Iris pigment epithelial cell (primary cell): ENCODE measurements at places on chromosomes 2 and 18.

DNA sequence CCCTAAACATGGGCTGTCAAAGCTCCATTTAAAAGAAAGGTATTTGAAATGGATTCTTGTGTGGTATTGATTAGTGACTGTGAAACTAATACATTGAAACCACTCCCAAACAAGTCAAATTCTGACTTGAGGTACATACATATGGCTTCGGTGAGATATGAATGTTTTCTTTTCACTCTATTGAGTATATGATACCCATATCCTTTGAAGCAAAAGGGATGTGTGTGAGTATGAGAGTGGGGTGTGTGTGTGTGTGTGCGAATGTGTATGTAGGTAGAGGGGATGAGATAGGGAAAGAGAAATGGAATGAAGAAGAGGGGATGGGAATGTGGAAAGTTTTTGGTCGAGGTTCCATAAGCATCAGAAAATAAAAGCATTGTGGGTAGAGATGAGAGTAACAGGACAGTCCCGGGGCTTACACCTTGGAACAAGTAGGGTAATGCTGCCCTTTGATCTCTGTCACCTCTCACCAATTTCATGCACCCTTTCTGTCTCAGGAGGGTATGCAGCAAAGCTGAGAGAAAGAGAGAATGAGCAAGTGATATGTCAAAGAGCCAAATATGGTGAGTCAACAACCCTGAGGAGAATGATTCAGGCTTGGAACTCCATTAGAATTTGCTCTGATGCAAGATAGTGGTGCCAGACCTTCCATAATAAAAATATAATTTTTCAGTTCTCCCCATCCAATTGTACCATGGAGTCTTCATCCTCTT lies 64.0 kb upstream of the ZEB2 start:
- DNase-seq, result peak; percentile 90

- DNase-seq, result no peak
Observed at GRCh38 chr2:137991078-137991477, 26.8 kb downstream of the HNMT start.

GRCh38 chr18:76396792-76397191 lies 98.2 kb downstream of the ZNF516 start:
- no peak for DNase-seq

- DNase-seq, result no peak
Observed at GRCh38 chr2:30758191-30758651, 49.0 kb downstream of the CAPN13 start.

DNA sequence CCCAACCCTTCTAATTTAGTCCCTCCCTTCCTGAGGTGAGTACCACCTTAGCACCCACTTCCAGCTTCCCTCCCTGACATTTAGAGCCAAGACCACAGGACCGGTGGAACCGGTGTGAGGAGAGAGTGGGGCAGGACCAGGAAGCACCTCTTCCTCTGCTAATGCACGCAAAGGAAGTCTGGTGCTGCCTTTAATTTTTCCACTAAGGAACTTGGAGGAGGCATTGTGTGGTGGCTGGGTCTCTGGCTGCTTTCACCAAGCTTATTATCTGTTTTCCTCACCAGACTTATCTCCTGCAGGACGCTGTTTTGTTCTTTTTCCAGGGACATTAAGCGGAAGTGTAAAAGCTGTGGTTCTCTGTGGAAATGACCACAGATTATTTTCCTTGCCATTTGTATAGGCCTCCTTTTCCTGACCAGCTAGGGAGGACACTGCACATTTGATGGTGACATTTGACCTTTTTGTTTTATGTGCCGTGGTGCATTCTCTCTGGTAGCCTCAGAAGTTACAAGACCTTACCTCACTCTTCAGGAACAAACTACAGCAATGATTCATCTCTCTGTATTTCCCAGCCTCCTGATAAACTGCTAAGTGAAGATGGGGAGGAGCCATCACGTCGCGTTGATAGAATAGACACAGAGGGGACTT lies 39.8 kb upstream of the SPTBN1 start:
- DNase-seq, result peak; percentile 65

GRCh38 chr2:116467243-116467642 lies 1347.2 kb upstream of the DDX18 start:
- no peak for DNase-seq

DNA sequence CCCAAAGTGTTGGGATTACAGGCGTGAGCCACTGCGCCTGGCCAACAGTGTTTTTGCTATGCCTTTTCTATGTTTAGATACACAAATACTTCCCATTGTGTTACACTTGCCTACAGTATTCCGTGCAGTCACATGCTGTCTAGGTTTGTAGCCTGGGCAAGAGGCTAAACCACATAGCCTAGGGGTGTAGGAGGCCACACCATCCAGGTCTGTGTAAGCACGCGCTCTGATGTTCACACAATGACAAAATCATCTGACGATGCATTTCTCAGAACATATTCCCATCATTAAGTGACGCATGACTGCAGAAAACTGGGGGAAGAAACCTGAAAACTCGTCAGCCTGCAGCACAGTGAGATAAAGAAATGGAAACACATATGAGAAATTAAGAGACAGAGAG lies 46.1 kb upstream of the TWIST2 start:
- DNase-seq, result no peak

- DNase-seq, result no peak
Observed at GRCh38 chr2:143891879-143892308, 628.0 kb downstream of the ZEB2 start.

GRCh38 chr2:1552611-1553010 lies 139.3 kb downstream of the TPO start:
- DNase-seq, result no peak

DNA sequence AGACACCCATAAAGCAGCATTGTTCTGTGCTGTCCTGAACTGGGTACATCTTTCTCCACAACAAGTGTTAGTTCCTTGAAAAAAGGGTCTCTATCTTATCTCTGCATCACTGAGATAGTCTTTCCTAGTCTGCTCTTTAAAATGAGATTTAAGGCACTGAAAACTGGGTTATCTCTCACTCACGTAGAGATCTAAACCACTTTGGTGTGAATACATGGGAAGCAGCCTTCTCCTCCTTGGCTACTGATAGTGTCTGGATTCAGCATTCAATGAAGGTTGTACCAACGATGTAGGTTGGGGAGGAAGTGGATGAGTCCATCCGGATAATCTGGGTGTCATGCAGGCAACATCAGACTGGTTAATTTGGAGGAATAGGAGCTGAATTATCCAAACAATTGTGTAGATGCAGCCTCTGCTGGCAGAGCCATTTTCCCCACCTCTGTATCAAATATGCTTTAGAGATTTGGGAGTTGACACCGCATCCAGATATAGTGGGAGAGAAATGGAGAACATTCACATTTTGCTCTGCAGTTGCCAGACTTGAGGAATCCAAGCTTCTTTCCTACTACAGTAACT lies 15.9 kb upstream of the SIX3 start:
- DNase-seq, result no peak

DNA sequence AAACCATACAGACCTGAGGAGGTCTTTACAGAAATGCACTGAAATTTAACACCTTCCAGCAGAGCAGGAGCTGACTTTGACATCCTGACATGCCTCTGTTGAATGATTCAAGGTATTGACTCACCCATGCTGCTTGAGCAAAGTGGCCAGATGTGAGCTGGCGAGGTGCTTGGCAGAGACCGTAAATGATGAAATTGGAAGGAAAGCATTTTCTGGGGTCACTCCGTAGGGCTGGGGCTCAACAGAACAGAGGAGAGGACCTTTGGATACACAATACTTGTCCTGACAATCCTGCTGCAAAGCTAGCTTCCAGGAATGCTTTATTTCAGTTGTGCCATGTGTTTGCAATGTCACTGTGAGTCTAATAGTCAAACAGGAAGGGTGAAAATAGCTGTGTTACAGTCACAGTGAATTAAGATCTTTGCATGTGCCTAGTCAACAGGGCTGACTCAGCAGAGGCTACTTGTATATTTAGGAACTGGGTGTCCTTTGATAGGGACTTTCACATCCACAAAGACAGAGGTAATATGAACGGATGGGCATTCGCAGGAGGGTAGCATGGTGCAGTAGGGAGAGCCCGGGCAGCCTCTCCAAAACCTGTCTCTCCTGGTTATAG lies 31.6 kb upstream of the NCK2 start:
- DNase-seq, result peak; percentile 23

DNA sequence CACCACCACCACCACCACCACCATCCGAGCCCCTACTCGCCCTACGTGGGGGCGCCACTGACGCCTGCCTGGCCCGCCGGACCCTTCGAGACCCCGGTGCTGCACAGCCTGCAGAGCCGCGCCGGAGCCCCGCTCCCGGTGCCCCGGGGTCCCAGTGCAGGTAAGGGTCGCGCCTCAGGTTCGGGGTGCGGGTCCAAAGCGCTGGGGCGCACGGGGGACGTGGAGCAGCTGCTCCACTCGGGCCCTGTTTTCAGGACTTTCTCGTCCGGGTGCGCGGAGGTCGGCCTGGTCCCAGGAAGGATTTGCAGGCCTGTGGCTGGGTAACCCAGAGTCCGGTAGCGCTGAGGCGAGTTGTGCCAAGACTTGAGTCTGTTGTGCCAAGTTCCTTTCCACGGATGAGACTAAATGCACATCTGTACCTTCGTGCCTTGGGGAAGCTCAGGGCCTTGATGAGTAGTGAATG lies 2.8 kb downstream of the GATA6 start:
- DNase-seq, result no peak

GRCh38 chr2:82412021-82412420 lies 2047.1 kb downstream of the SUCLG1 start:
- DNase-seq, result no peak

GRCh38 chr2:41933585-41934320 lies 114.1 kb upstream of the PKDCC start:
- peak; percentile 99 for DNase-seq

- DNase-seq, result no peak
Observed at GRCh38 chr2:4903656-4904348, 788.4 kb upstream of the SOX11 start.

DNA sequence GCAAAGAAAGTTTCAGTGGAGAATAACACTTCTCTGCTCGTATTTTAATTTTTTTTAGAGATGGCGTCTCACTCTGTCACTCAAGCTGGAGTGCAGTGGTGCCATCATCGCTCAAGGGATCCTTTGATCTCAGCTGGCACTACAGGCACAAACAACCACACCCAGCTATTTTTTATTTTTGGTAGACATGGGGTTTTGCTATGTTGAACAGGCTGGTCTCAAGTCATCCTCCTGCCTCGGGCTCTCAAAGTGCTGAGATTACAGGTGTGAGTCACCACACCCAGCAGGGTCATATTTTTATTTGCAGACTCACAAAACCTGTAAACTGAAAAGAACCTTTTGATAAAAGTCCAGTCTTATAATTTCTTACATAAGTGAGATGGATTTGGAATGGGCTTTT lies 2.6 kb downstream of the TRAK2 start:
- no peak for DNase-seq

DNA sequence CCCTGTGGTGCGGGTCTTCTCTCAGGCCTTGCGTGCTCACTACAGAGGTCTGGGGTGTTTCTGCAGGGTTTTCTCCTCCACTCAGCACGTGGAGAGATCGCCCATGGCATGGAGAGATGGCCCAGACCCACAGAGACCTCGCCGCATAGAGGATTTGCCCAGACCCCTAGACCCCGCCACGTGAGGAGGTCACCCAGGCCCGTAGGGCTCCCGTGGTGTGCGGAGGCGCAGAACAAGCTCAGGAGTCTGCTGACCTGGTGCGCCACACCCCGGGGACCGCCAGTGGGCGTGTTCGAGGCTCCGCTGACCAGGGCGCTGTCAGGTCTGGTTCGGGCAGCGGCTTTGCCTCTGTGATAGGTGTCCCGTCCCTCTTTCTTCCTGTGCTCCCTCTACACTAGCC lies 64.5 kb downstream of the ADI1 start:
- DNase-seq, result no peak

DNA sequence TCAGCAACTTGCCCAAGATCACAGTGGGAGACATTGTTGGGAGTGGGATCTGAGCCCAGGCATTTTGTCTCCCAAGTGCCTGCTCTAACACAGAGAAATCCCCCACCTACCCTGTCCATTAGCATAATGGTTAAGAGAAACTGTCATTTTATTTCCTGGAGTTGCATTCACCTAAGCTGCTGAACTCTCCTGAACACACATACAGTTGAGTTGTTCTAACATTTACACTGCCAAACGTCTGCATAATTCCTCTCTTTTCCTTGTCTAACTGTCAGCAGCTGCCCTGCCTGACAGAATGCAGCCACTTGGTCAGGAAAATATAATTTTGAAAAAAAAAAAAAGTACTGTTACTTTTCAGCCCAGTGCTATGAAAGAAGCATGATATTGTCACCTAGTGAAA lies 396.3 kb upstream of the PIK3C3 start:
- DNase-seq, result no peak

GRCh38 chr2:174166261-174166660 lies 82.1 kb downstream of the OLA1 start:
- peak; percentile 67 for DNase-seq

- peak; percentile 6 for DNase-seq
Observed at GRCh38 chr2:143514413-143514812, 385.2 kb downstream of the ARHGAP15 start.

DNA sequence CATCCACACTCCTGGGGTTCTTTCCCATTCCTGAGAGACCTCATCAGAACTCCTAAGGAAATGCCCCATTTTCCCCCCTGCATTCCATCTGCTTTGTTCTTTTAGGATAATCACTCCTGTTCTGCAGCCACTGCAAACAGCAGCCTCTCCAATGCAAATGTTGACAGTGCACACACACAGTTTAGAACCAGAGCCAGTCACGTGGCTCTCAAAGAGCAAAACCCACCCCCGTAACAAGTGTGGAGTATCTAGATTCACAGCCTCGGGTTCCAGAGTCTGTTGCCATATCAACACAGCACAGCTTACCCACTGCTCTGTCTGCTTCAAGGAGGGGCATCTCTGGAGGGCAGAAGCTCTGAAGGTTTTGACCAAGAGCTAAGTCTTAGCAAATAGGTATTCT lies 180.0 kb downstream of the NAPG start:
- DNase-seq, result no peak

- DNase-seq, result peak; percentile 39
Observed at GRCh38 chr18:56298935-56299334, 339.5 kb downstream of the TXNL1 start.

GRCh38 chr2:60316381-60317033 lies 236.9 kb downstream of the BCL11A start:
- DNase-seq, result no peak

- DNase-seq, result no peak
Observed at GRCh38 chr2:13543550-13543949, 826.8 kb downstream of the TRIB2 start.

DNA sequence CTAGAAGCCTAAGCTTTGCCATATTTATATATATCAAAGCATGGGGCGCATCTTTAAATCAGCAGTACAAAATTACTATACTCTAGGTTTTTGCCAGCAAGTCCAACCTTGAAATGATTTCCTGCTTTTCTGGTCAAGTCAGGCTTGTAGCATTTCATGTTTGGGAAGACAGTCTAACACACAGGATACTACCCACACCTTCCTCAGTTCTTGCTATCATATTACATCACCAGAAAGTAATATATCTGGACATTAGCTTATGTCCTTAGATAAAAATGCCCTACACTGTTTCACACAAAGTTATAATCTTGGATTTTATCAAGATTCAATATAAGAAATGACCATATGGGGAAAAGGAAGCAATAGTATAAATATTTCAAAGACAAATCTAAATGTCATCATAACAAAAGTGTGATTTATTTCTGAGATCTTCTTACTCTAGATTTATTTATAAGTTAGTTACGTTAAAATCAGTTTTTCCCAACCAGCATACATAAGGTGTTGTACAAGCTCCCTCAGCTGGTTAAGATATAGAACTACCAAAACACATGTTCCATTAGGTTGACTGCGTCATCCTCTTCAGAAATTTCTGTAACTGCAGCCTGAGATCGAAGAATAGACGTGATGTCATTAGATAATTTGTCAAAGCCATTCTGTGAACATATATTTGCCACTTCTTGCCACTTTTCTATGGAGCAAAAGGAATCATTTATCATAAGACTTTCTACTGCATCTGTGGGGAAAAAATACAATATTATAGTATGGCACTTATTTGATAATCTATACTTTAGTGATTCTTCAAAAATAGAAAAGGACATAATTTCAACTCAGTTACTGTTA lies 56.6 kb downstream of the CLHC1 start:
- peak; percentile 83 for DNase-seq
